ENCODE measurements at places on chromosomes 13 and 19. TPM values are rescaled to one million over a fixed set of nuclear protein-coding genes. Genes with fewer than 3 reads are reported as not detected.

Gene ZIM2
- not detected for total RNA-seq

Gene IGSF23
- total RNA-seq, result not detected

Gene SNRPD2
- total RNA-seq, result 974 TPM

Gene SLC5A5
- total RNA-seq, result not detected

Gene CATSPERD
- total RNA-seq, result not detected

Gene ZNF578
- total RNA-seq, result 2.8 TPM
